ENCODE measurements at places on chromosomes 7 and 10. TPM values are rescaled to one million over a fixed set of nuclear protein-coding genes. Genes with fewer than 3 reads are reported as not detected.

The LIPN gene
- not detected for total RNA-seq

The ASB4 gene
- not detected for total RNA-seq

The LIPF gene
- total RNA-seq, result not detected

The PTPRZ1 gene
- total RNA-seq, result not detected

The KCNMA1 gene
- 7.0 TPM for total RNA-seq

The CTAGE4 gene
- 0.72 TPM for total RNA-seq

The AGAP3 gene
- total RNA-seq, result 34.6 TPM

The CPA1 gene
- not detected for total RNA-seq

The ZNF37A gene
- total RNA-seq, result 4.9 TPM

The KIAA1217 gene
- 5.6 TPM for total RNA-seq

The COL28A1 gene
- not detected for total RNA-seq

The ZCCHC24 gene
- total RNA-seq, result 25.0 TPM

The CYP2C8 gene
- not detected for total RNA-seq
